ENCODE measurements at places on chromosomes 1 and 21.

- no peak for DNase-seq
Observed at GRCh38 chr1:42669936-42670335, 11.7 kb downstream of the PPIH start.

DNA sequence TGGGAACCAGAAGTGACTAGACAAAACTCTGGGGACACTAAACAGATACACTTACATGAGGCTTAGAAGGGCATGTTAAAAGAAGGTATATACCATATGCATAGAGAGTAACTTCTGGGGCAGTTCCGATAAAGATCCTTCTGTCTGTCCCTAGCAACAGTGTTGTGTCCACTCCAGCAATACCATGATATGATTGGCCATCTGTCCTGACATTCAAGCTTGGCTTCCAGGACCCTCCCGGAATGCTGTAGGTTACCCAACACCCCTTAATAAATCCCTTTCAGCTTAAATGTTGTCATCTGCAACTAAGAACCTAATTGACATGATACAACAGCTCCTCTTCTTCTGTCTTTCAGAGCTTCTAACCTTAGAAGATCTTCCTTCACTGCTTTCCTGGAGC lies 307.7 kb downstream of the OMA1 start:
- no peak for DNase-seq

DNA sequence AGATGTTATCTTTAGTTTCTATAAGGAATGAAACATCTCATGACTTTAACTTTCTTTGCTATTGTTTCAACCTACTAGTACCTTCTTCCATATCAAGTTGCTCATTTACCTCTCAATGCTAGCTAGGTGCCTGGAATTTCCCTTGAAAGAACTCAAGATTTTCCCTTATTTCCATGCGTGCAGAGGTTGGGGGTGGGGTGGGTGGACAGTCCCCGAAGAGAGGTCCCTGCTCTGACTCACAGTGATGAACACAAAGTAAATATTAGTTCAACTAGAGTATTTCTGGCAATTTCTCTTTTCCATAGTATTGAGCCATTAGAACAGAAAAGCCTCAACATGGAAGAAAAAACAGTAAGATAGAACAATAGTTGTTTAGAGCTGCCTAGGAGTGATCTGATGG lies 239.0 kb upstream of the ZP4 start:
- DNase-seq = no peak

DNA sequence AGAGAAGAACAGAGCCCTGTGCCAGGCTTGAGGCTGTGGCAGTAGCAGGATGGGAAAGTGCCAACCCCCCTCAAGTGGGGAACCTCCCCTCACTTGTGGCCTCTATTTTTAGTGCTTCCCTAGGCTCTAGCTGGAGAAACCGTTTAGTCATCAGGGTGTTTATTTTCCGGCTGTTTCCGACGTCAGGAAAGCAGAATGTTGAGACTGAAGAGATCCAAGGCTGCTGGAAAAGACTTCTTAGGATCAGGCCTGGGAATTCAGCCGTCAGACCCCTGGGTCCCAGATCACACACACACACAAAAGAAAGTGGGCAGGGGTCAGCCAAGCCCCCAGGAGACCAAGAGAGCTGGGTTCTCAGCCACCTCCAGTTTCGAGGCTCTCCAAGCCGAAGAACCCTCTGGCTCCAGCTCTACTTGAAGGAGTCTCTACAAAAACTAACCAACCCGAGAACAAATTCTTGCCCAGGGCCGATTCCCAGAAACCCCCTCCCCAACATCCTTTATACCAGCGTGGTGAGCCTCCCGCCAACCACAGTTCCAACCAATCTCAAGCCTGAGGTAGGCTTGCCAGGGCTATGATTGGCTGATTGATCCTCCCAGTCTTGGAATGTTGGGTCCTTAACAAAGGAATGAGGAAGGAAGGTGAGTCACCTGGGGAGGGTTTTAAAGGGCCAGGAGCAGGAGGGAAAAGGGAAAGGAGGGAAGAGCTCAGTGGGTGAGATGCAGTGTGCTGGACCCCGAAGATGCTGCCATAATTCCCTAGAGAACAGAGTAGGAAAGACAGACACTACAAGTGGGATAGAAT lies 2.5 kb upstream of the MEF2D start:
- no peak for DNase-seq

GRCh38 chr1:204788470-204788869 lies 82.2 kb upstream of the NFASC start:
- no peak for DNase-seq

DNA sequence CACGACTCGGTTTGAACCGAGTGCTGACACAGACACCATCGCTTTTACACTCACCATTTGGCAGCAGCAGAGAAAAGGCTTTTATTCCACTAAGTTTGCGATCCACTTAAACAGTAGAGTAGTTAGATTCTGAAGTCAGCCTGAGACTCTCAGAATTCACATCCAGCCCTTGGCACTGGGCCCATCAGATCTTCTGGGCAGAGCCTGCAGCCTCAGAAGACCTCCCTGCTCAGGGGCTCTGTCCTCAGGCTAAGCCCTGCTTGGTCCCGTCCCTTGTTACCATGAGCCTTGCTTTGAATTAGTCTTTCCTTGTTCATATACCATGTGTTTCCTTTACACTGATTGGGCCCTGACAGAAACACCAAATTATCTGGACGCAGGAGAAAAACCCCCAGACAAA lies 41.4 kb upstream of the AJAP1 start:
- no peak for DNase-seq

GRCh38 chr1:24228311-24228710 lies 41.2 kb upstream of the IFNLR1 start:
- no peak for DNase-seq

DNA sequence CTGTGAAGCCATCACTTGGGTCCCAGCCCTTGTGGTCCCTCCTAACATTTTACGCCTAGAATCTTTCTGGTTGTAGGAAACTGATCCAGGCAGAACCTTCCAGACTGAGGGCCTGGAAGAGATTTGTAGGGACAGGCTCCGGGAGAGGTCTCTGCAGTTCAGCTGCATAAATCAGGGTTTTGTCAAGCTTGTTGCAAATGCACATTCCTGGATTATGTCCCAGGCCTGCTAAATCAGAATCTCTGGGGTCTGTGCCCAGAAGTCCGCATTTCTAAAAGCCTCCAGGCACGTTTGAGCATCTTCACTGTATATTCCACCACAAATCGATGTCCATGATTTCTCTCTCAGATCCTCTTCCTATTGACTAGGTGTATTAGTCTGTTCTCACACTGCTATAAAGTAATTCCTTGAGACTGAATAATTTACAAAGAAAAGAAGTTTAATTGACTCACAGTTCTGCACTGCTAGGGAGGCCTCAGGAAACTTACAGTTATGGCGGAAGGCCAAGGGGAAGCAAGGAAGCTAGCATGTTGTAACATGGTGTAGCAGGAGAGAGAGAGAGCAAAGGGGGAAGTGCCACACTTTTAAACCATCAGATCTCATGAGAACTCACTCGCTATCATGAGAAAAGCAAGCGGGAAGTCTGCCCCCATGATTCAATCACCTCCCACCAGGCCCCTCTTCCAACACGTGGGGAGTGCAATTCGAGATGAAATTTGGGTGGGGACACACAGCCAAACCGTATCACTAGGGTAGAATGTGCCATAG lies 1.2 kb upstream of the FHAD1 start:
- DNase-seq = no peak

- DNase-seq = no peak
Observed at GRCh38 chr21:26836528-26836927, 8.7 kb downstream of the ADAMTS1 start.

- no peak for DNase-seq
Observed at GRCh38 chr1:88726697-88727096, 42.6 kb downstream of the PKN2 start.

- no peak for DNase-seq
Observed at GRCh38 chr1:202143768-202144401, 652 bp downstream of the ARL8A start.

DNA sequence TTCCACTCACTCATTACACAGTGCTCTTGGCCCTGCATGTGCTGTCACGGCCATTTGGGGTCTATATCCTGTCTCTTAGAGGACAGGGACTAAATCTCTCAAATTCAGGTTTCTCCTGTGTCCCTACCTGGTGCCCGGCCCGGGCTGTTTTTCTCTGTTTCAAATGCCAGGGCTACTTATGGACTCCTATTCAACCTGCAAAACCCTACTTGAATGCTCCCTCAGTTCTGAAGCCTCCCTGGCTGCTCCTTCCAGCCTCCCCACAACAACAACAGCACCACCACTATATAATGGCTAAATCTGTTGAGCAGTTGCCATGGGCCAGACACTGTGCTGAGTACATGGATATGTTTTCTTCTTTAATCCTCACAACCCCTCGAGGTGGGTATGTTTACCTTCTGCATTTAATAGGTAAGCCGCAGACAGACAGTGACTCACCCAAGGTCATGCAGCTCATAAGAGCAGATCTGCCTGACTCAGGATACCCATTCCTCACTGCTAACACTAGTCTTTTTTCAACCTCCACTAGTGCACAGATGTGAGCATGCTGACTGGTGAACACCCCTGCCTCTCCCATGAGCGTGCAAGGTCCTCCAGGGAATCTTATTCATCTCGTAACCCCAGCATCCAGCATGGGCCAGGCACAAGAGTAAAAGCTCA lies 29.9 kb downstream of the DHRS3 start:
- DNase-seq = no peak

GRCh38 chr1:70707214-70707613 lies 296.1 kb downstream of the CTH start:
- no peak for DNase-seq

DNA sequence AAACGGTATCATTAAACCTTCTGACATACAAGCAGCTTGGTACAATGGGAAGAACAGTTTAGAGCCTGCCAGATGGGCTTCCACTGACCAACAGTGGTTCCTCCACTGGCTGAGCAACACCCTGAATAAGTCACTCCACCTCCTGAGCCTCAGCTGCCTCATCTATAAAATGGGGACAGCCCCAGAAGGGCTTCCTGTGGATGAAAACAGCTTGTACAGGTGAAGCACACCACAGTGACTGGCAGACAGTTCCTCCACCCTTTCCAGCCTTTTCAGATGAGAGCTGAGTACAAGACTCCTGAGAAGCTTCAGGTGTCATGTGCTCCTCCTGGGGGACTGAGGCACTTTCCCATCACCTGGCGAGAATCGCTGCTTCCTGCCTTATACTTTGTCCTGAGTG lies 2.1 kb downstream of the CAPZB start:
- no peak for DNase-seq

- DNase-seq = no peak
Observed at GRCh38 chr1:115746021-115746690, 22.4 kb downstream of the CASQ2 start.

DNA sequence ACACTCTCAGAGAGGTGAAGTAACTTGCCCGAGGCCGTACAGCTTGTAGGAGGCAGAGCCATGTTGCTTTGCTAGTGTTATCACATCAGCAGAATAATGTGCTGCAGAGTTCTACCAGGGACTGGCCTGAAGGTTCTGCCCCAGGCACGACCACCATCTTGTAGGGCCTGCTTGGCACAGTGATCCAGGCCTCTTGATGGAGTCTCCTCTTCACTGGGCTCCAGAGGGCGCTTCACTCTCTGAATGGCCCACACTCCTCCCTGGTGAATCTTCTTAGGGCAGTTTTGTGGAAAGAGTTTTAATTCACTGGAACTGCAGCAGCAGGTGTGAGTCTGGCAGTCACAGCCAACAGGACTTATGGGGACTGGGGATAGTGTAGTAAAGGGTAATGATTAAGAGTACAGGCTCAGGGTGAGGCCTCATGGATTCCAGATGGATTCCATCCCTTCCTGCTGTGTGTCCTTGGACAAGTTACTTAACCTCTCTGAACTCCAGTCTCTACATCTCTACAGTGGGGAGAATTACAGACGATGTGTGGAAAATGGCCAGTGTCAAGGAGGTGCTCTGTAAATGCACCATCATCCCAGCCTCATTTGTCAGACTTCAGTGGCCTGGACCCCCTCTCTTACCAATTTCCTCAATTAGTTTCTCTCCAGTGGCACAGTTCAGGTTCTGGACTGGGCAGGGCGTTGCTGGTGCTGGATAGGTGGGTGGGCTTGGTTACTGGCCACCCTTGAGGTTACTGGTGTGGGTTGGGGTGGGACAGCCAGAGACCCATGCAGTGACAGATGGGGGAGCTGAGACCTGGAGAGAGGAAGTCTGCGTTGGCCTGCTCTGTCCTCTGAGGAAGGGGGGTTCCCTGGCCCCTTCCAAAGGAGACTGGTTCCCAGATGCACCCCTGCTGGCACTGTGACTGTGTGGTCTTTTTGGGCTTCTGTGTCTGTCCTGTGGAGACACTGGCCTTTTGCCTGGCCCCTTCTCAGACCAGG lies 45.9 kb upstream of the CSF3R start:
- no peak for DNase-seq

- DNase-seq = no peak
Observed at GRCh38 chr1:29801003-29801402, 564.7 kb downstream of the PTPRU start.

DNA sequence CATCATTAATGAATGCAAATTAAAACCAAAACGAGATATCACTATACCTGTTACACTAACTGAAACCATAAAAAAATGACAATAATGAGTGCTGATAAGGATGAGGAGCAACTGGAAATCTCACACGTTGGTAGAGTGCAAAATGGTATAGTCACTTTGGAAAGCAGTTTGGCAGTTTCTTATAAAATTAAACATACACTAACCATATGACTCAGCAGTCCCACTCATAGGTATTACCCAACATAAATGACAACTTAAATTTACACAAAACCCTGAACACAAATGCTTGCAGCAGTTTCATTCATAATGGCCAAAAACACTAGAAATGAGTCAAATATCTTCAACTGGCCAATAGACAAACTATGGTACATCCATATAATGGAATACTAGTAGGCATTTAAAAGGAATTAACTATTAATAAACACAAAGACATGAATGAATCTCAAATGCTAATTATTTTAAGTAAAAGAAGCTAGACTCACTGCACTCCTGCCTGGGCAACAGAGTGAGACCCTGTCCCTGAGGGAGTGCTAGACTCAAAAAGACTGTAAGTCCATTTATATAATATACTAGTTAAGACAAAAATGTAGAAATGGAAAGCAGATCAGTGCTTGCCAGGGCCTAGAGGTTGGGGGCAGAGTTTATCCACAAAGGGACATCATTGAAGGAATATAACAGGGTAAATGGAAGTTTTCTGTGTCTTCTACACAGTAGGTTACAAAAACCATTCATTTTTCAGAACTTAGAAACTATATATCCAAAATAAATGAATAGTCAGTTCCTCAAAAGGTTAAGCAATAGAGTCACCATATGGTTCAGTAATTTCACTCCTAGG lies 77.4 kb downstream of the EIF4G3 start:
- DNase-seq = no peak

DNA sequence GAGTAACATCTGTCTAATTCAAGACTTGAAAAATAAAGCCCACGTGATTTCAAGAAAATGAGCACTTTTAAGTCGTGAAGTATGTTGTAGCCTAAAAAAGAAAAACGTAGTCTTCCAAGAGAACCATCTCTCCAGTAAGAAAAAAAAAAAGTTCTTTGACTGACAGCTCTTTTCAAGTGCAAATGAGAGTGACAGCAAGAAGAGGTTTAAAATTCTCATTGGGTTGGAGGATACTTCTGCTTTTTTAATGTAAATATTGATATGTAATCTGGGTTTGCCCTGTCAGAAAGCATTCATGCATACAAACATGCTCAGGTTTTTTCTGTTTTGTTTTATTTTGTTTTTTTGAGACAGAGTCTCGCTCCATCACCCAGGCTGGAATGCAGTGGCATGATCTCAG lies 32.3 kb upstream of the PRDM2 start:
- DNase-seq = no peak
